ENCODE measurements at places on chromosomes 1 and 21.

GRCh38 chr1:112391603-112391940 is 4.4 kb upstream of the CTTNBP2NL start:
- DNase-seq: no peak

DNA sequence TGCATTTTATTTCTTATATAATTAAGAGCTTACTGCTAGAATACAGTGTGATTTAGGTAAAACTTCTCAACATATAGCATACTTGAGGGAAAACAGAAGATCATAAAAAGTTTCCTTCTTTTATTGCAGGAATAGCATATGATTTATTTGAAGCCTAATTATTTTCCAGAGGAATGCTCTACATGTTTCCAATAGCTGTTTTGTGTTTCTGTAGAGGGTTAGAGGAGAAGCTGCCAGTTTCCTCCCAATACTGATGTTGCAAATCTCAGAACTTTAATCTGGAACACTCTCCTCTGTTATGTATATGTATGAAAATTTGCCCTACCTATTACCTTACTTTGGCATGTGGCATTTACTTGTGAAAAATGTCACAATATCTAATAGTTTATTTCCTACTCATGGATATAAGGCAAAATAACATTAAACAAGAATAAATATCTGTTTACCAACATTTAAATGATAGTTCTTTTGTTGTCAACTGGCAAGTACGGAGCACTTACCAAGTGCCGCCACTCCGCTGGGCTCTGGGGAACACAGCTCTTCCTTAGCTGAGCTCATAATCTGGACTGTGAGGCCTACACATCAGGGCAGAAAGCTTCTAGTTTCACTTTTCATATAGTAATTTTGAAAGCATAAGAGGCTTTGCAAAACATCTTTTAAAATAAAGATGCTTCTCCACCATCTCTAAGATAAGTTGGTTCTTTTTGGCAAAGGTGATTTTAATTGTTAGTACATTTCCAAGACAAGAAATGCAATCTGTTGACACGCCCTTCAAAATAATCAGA is 239.8 kb upstream of the C1orf105 start:
- no peak for DNase-seq

DNA sequence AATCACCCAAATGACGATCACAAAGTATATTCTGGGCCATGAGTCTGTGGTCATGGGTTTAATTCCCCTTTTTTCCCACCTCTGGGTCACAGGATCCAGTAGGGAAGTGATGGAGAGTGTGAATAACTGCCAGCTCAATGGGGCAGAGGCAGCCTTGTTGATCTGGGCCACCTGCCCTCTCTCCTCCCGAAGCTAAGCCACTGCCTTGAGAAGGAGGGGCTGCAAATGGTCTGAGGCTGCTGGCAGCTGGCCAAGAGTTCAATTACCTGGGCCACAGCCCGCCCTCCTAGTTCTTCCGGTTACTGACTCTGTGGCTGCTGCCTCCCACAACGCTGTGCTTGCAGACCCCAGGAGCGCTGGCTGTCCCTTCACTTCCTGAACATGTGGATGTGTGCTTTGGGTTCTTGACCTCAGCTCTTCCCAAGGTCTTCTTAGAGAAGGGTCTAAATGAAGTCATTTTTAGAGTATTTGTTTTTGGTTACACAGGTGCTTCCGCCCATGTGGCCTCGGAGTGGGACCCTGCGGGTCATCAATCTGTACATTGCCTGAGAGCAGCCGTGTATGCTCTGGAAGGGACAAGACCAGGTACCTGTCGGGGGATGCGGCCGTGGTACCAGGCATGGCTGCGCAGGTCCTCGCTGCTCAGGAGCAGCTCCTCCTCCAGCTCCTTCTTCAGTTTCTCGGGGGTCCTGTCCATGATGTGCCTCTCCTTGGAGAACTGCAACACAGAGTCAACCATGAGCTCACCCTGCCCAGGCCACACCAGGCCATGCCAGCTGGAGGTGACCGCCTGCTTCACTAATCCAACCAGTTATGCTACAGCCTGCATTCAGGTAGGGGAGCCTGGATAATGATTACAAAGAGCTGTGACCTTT is 89.7 kb downstream of the BCAR3 start:
- DNase-seq: no peak

- no peak for DNase-seq
These were observed 210.1 kb downstream of the FGGY start for GRCh38 chr1:59506952-59507351.

DNA sequence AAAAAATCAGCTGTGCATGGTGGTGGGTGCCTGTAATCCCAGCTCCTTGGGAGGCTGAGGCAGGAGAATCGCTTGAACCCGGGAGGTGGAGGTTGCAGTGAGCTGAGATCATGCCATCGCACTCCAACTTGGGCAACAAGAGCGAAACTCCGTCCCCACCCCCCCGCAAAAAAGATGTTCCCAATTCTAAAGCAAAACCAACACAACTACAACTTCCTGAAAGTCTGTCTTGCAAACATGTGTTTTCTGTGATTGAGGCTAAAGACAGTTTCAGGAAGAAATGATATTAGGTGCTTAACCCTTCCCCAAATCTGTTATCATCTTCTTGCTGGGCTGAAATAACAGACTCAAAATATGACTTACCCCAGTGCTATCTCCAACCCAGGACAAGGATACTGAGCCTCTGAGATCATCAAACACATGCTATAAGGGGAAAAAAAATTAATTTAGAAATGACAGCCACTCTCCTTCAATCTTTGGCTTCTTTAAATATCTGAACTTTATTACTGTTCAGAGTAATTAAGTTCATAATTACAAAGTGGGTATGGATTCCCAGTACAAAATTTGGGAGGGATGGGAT is 28.5 kb downstream of the SORT1 start:
- DNase-seq: no peak

DNA sequence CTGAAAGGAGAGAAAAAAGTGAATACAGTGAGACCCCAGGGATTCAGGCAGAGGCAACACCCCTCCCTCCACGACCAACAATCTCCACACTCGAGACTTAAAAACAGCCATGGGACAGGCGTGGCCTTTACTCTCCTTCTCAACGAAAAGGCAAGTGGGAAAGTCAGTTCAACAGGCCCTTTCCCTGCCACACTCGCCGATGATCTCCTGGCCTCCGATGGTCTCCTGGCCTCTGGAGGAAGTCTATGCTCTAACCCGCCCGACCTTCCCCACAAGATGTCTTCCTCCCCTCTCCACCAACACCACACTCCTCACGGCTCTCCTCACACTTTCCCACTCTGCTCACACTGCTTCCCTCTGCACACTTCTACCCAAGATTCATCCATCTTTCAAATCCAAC is 7.6 kb downstream of the PSMG1 start:
- DNase-seq: no peak

GRCh38 chr21:28333578-28334075 is 659.0 kb downstream of the LTN1 start:
- DNase-seq: no peak

- DNase-seq: no peak
These were observed 90.1 kb downstream of the ATP1B1 start for GRCh38 chr1:169196581-169196980.

DNA sequence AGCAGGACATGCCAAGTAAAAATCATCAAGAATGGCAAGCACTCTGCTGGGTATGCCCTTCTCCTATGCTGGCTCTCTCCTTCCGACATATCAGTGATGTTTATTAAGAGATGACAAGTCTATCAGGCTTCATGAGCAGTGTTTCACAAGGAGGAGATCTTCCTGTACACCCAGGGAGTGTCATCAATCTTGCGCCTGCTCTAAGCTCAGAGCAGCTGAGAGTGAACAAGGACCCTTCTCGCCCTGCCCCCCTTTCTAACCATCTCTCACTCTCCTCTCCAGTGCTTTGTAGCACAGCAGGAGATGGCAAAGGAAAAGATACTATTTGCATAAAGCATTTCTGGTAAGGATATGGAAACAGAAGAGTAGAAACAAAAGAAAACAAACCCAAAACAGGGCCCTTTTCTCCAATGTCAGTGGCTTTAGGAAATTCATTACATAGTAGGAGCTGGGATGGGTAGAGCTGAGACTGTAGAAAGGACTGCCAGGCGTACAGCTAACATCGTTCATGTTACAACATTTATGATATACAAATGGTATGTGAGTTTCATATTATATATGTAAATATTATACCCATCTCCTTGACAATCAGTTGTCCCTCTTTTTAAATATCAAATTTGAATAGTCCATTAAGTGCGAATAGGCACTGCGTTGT is 201.7 kb downstream of the NUF2 start:
- no peak for DNase-seq

DNA sequence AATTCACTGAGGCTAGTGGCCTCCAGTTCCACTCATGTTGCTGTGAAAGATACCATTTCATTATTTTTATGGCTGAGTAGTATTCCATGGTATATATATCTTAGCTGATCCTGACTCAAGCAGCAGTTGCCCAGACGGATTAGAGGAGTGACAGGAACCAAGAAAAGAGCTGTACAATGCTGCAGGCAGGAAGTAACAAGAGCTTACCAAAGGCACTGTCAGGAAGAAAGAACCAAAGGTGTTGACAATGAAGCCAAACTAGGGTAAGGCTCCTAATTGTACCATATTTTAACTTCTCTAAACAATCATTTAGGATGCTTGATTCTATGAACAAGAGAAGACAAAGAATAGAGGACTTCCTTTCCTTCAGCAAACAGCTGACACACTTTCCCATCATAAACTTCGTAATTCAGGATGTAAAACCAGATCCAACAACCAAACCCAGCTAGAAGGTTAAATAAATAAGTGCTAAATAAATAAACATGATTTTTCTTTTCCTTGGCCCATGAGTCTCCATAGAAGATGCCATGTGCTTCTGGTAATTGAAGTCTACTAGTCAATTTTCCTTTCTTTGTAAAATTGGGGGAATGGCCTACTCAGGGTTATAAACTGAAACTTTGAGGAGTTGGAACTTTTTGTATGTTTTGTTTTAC is 248.2 kb upstream of the SGIP1 start:
- no peak for DNase-seq

GRCh38 chr1:175070818-175071217 is 3.2 kb downstream of the TNN start:
- no peak for DNase-seq

Data from stimulated activated CD8-positive, alpha-beta memory T cell treated with anti-CD3 and anti-CD28 coated beads, Interleukin-12 subunit alpha, Interleukin-12 subunit beta, amount 100 ng/mL, for 4 hours (primary cell).